ENCODE measurements at places on chromosomes 1 and 21. TPM values are rescaled to one million over a fixed set of nuclear protein-coding genes. Genes with fewer than 3 reads are reported as not detected.
A peak's percentile ranks its signal among the peaks of the same experiment; 100 is the strongest.

DNA sequence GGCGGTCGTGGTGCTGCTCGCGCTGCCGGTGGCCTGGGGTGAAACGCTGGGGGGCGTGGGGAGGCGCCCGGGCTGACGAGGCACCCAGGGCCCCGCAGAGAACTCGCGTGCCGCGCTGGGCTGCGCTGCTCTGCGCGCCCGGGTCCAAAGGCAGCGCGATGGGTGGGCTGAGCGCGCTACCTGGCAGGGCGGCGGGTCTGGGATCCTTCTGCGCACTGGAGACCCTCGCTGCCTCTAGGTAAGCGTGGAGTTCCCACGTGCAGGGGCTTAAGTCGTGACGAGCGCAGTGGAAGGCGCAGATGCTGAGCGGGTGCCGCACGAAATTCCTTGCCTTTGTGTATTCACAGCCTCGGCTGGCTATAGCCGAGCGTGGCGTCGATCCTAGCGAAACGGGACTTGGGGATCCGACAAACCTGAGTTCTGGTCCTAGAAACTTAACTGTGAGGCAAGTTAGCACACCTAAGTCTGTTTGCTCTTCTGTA lies 24.6 kb downstream of the CR1L start:
- H3K27ac ChIP-seq = no peak overlapping the region
- no peaks in the 10 kb centered on the region for H3K27me3 ChIP-seq
- no peaks in the 10 kb centered on the region for H3K4me1 ChIP-seq
- H3K4me3 ChIP-seq = no peak overlapping the region
- H3K36me3 ChIP-seq = no peaks in the 10 kb centered on the region

DNA sequence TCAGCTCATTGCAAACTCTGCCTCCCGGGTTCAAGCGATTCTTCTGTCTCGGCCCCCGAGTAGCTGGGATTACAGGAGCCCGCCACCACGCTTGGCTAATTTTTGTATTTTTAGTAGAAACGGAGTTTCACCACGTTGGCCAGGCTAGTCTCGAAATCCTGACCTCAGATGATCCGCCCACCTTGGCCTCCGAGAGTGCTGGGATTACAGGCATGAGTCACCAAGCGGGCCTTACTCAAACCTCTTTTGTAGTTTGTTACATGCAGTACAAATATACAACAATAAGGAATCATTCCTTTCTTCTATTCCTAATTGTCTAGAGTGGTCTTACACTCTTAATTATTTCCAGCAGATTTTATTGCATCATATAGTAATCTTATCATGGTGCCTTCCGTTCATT lies 16.6 kb downstream of the SPATA17 start:
- H3K27ac ChIP-seq = no peak overlapping the region

DNA sequence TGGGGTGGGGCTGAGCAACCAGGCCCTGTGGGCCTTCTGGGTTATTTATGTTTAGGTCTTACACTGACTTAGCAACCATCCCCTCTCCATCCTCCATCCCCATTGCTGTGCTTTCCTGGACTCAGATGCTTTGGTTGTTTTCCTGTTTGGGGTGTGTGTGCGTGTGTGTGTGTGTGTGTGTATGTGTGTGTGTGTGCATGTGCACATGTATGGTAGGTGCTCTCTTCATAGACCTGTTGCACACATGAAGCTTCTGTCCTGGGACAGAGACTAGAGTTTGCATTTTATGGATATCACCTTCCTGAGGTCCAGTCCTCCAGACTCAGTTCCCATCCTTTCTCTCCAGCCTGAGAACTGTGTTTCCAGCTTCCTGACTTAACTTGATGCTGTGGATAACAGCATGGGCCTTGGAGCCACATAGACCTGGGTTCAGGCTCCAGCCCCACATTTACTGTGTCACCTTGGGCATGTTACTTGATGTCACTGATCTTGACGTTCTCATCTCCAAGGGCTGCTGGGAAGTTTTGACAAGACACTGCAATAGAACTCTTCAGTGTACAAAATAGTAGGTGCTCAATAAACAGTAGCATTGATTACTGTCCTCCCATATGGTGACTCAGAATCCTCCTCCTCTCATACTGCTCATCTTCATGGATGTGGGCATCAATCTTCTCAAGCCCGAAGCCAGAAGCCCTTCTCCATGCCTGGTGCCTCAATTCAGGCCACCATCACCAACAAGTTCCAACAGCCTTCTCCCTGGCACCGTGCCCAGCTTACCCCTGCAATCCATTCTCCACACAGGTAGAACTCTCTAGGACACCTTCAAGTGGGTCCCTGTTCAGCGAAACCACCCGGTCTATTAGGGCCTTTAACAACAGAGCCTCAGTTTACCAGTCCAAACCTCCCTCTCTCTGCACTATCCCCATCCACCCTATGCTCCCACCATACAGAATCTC lies 181.8 kb upstream of the EDN2 start:
- no peaks in the 10 kb centered on the region for H3K4me1 ChIP-seq
- no peak overlapping the region for H3K27ac ChIP-seq
- H3K27me3 ChIP-seq = no peaks in the 10 kb centered on the region
- H3K4me3 ChIP-seq = no peak overlapping the region
- no peak for DNase-seq
- no peaks in the 10 kb centered on the region for H3K36me3 ChIP-seq

- no peaks in the 10 kb centered on the region for H3K36me3 ChIP-seq
- no peaks in the 10 kb centered on the region for H3K27me3 ChIP-seq
- no peaks in the 10 kb centered on the region for H3K4me1 ChIP-seq
- H3K27ac ChIP-seq = no peak overlapping the region
- H3K4me3 ChIP-seq = no peak overlapping the region
- no peak for DNase-seq
Observed at GRCh38 chr1:6075748-6076147, 30.1 kb downstream of the KCNAB2 start.

DNA sequence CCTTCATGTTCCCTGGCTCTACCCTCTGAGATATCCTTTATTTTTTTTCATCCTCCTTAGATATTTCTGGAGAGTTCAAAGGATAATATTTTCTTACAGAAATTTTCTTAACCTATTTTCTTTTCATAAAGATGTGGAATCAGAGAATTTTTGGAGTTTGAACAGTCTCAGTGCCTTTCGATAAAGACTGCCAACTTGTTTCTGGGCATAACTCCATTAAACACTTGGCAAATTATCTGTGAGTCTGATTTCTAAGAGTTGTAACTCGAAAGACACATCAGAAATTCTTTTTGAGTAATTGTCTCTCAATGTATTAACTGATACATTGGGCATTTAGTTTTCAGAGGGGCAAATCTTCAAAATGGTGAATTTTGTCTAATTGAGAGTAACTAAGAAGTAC lies 1255.6 kb downstream of the NCAM2 start:
- no peak overlapping the region for H3K27ac ChIP-seq
- DNase-seq = no peak
- H3K4me1 ChIP-seq = no peaks in the 10 kb centered on the region
- no peaks in the 10 kb centered on the region for H3K36me3 ChIP-seq
- H3K27me3 ChIP-seq = no peaks in the 10 kb centered on the region

GRCh38 chr1:175002910-175003517 lies 3.3 kb downstream of the CACYBP start:
- H3K27me3 ChIP-seq = no peaks in the 10 kb centered on the region
- no peaks in the 10 kb centered on the region for H3K36me3 ChIP-seq
- H3K4me3 ChIP-seq = no peak overlapping the region
- H3K27ac ChIP-seq = no peak overlapping the region

DNA sequence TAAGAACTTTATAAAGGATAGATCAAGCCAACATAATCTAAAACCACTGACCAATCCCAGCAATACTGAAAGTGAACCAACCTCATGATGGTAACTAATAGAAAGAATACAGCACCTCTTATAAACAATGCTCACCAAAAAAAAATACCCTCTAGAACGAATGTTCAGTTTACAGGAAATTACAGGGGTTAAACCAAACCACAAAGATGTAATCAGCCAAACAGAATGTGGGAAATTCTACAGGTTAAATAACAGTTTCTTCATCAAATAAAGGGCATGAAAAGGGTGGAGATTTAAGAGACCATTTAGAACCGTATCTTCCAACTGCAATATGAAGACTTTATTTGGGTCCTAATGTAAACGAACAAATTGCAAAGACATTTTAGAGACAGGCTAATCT lies 30.4 kb downstream of the ARID4B start:
- DNase-seq = no peak
- H3K36me3 ChIP-seq = no peaks in the 10 kb centered on the region

DNA sequence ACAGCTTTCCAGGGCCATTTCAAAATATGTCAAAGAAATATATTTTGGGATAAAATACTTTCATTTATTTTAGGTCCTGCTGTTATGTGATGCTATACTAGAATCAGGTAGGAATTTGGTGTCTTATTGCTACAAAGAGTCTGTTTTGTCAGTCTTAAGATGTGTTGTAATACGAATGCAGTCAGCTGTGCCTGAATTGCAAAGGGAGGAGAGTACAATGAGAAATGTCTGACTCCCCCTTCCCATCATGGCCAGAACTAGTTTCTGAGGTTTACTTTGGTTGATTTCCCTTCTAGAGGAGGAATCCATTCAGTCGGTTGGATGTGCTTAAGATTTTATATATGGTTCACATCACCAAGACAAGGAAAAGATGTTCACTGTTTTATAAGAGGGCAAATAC lies 75.7 kb upstream of the TNFSF18 start:
- H3K36me3 ChIP-seq = no peaks in the 10 kb centered on the region
- H3K27ac ChIP-seq = no peak overlapping the region
- no peaks in the 10 kb centered on the region for H3K4me1 ChIP-seq
- no peak for DNase-seq

GRCh38 chr1:13824626-13825025 lies 124.6 kb downstream of the PRDM2 start:
- H3K27ac ChIP-seq = no peak overlapping the region
- no peaks in the 10 kb centered on the region for H3K27me3 ChIP-seq
- H3K4me3 ChIP-seq = no peak overlapping the region

GRCh38 chr1:205142102-205142469 lies 20.3 kb upstream of the RBBP5 start:
- no peak for DNase-seq
- no peak overlapping the region for H3K4me3 ChIP-seq
- H3K4me1 ChIP-seq = no peaks in the 10 kb centered on the region
- H3K27me3 ChIP-seq = no peaks in the 10 kb centered on the region
- no peaks in the 10 kb centered on the region for H3K36me3 ChIP-seq

GRCh38 chr1:170073893-170074249 lies 624 bp downstream of the KIFAP3 start:
- H3K27me3 ChIP-seq = no peaks in the 10 kb centered on the region
- DNase-seq = no peak
- H3K27ac ChIP-seq = peak overlapping the region; percentile 72
- peak overlapping the region; percentile 88 for H3K4me3 ChIP-seq

- DNase-seq = peak; percentile 89
- no peaks in the 10 kb centered on the region for H3K36me3 ChIP-seq
- H3K4me1 ChIP-seq = no peaks in the 10 kb centered on the region
- H3K27me3 ChIP-seq = no peaks in the 10 kb centered on the region
- H3K4me3 ChIP-seq = peak overlapping the region; percentile 98
Observed at GRCh38 chr1:41241354-41241748, 755 bp downstream of the SCMH1 start.

GRCh38 chr1:233962878-233963277 lies 58.4 kb downstream of the SLC35F3 start:
- no peaks in the 10 kb centered on the region for H3K4me1 ChIP-seq
- no peaks in the 10 kb centered on the region for H3K27me3 ChIP-seq
- no peak overlapping the region for H3K4me3 ChIP-seq
- H3K36me3 ChIP-seq = no peaks in the 10 kb centered on the region
- no peak for DNase-seq

DNA sequence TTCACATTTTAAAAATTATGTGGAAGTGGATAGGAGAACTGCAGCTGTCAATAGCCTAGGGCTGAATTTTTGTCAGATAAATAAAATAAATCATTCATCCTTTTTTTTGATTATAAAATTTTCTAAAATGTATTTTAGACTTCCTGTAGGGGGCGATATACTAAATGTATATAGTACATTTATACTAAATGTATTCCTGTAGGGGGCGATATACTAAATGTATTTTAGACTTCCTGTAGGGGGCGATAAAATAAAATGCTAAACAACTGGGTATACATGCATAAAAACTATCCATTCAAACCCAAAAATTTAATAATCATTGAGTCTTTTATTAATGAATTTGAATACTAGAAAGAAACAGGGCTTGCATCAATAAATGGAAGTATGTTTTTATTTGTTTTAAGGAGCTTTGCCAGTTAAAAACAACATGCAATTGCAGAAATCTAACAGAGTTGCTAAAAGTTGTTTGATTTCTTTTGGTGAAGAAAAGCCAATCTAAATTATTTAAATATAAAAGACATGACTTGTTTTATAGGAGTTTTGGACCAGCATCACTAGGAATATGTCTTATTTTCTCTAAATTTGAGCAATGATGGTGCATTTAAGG lies 31.4 kb downstream of the CLCA1 start:
- DNase-seq = no peak
- H3K36me3 ChIP-seq = no peaks in the 10 kb centered on the region
- no peaks in the 10 kb centered on the region for H3K4me1 ChIP-seq
- H3K4me3 ChIP-seq = no peak overlapping the region
- no peak overlapping the region for H3K27ac ChIP-seq

GRCh38 chr1:180433873-180434272 lies 68.5 kb downstream of the ACBD6 start:
- no peaks in the 10 kb centered on the region for H3K27me3 ChIP-seq
- no peak overlapping the region for H3K4me3 ChIP-seq
- H3K4me1 ChIP-seq = no peaks in the 10 kb centered on the region
- H3K36me3 ChIP-seq = no peaks in the 10 kb centered on the region

DNA sequence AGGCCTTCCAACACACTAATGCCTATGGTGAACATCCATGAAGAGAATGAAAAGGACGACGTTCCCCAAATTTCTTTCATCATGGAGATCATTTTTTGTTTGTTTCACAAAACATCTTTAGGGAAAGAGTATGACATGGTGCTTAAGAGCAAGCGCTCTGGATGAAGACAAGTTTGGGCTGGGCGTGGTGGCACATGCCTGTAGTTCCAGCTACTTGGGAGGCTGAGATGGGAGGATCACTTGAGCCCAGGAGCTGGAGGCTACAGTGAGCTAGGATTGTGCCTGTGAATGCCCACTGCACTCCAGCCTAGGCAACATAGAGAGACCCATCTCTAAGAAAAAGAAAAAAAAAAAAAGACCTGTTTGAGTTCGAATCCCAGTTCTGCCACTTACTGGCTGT lies 253.1 kb downstream of the PTPRU start:
- H3K27me3 ChIP-seq = no peaks in the 10 kb centered on the region
- H3K4me3 ChIP-seq = no peak overlapping the region
- no peaks in the 10 kb centered on the region for H3K36me3 ChIP-seq
- H3K27ac ChIP-seq = no peak overlapping the region
- DNase-seq = peak; percentile 22
- no peaks in the 10 kb centered on the region for H3K4me1 ChIP-seq

- peaks cover 2% of the 10 kb centered on the region for H3K36me3 ChIP-seq
- H3K27ac ChIP-seq = no peak within 1 kb of the TSS
- H3K27me3 ChIP-seq = no peaks in the 10 kb centered on the region
- H3K4me1 ChIP-seq = no peaks in the 10 kb centered on the region
- DNase-seq = no peak
Observed at GRCh38 chr1:32362474-32363313, at the start of the genes FAM229A and TSSK3. TSS of gene FAM229A (minus strand) at chr1:32362485. CDS start at chr1:32362091, 394 bp downstream. TSS of gene TSSK3 (plus strand) at chr1:32362539. CDS start at chr1:32362702, 163 bp downstream.

Gene GPR37L1
- total RNA-seq = 0.06 TPM

Gene KRTAP19-1
- total RNA-seq = not detected

Gene SFN
- 3.7 TPM for total RNA-seq

Gene AUNIP
- total RNA-seq = not detected

Gene TNNT2
- total RNA-seq = 0.21 TPM

Gene LAPTM5
- total RNA-seq = 114 TPM
